ACHN (cell line): ENCODE measurements at places on chromosomes 4 and X.

DNA sequence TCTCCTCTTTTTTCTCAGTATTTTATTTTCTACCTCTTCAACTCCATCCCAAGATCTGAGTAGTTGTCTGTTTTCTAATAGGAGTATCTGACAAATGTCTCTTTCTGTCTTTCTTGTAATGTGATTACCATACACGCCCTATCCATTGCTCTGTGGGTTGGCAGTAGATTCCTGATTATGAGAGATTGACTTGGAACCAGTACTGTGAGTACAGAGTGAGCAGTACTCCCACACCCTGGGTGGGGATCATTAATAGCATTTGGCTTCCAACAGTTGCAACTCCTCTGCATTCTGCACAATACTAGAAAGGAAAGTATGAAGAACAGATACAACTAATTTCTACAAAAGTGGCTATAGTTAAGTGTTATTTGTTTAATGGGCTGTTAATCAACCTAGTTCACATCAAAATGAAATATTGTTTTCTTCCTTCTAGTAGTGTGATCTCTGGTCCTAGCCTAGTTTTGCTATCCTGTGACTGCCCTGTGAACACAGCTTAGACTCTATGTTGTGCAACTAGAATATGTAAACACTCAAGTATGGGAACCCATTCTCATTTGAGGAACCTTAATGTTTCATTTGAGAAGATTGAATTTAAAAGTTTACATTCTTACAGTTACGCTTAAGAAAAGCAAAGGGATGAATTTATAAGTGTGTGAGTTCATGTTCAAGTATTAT, 112.9 kb downstream of the PTPN13 start:
- DNase-seq: no peak

DNA sequence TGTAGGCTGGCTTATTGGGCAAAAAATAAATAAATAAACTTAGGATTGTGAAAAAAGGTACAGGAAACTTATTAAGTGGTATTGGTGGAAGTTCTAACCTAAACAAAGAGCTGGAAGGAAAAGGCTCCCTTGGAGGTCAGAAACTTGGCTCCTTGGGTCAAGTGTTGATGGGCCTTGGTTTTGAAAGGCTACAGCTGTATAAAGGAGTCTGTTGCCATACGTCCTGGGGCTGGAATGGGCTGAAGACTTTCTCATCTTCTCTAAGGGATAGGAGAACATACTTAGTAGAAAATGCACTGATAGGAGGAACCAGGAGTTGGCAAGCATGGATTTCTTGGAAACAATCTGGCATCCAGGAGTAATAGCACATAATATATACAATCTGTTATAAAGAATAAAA, 56.6 kb downstream of the PDLIM5 start:
- no peak for DNase-seq

GRCh38 chrX:148562846-148563245, 62.4 kb downstream of the AFF2 start:
- DNase-seq: no peak

DNA sequence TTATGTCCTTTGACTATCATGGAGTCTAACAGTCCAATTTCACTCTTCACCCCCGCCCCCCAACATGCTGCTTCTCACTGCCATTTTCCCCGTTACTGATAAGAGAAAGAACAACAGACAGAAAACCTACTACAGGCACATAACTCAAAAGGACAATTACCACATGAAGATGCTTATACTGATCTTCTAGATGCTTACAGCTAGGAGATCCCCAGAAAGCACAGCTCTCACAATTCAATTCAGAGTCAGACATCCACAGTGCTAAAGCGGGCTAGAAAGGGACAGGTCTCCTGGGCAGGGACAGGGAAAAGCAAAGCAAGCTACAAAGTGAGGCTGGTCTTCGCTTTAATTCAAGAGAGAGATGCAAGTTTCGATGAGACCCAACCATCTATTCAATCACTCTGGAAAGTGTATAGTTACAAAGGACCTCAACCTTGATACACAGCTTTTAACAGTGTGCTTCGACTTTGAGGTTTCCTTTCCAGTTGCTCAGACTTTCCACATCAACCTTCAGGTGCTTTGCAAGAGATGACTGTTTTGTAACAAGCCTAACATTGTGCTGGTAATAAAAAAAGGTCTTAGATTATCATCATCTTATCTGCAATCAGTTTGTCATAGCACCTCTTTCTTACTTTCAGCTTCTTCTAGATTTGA, 60.9 kb downstream of the LEF1 start:
- no peak for DNase-seq

- DNase-seq: no peak
Measured at GRCh38 chrX:150143721-150144440, 205.6 kb upstream of the EOLA2 start.
